A549 treated with DMSO at 1 μM for 4 hours (cell line): ENCODE measurements at places on chromosomes 3 and 15. TPM values are rescaled to one million over a fixed set of nuclear protein-coding genes. Genes with fewer than 3 reads are reported as not detected.

Gene FGF12
- total RNA-seq, result 0.38 to 0.97 TPM (median 0.63 TPM) in 5 replicates

Gene NCEH1
- total RNA-seq, result 34.3 to 40.8 TPM (median 40.3 TPM) in 5 replicates

Gene TMC3
- not detected in 5 replicates for total RNA-seq

Gene GORASP1
- total RNA-seq, result 31.3 to 34.1 TPM (median 32.8 TPM) in 5 replicates

Gene COL6A5
- not detected in 5 replicates for total RNA-seq

Gene C3orf38
- 17.0 to 20.0 TPM (median 17.8 TPM) in 5 replicates for total RNA-seq

Gene GP9
- not detected in 5 replicates for total RNA-seq

Gene CHDH
- 2.2 to 3.2 TPM (median 2.6 TPM) in 5 replicates for total RNA-seq

Gene IGDCC3
- 0.05 to 0.21 TPM (median 0.12 TPM) in 4 of 5 replicates, not detected in the other for total RNA-seq

Gene IL20RB
- total RNA-seq, result 0.77 to 1.2 TPM (median 0.84 TPM) in 5 replicates

Gene RASGRF1
- 0.22 to 0.55 TPM (median 0.39 TPM) in 5 replicates for total RNA-seq

Gene STRIT1
- total RNA-seq, result not detected in 5 replicates

Gene EXD1
- 0.07 TPM in 1 of 5 replicates, not detected in the others for total RNA-seq

Gene ALS2CL
- total RNA-seq, result 6.1 to 7.2 TPM (median 6.8 TPM) in 5 replicates

Gene CORO2B
- 2.9 to 4.0 TPM (median 3.7 TPM) in 5 replicates for total RNA-seq

Gene DCLK3
- total RNA-seq, result not detected in 5 replicates

Gene WHAMM
- total RNA-seq, result 6.9 to 8.1 TPM (median 7.1 TPM) in 5 replicates
